Upper lobe of left lung (tissue), 6 donors: ENCODE measurements at places on chromosomes 16 and 17. TPM values are rescaled to one million over a fixed set of nuclear protein-coding genes. Genes with fewer than 3 reads are reported as not detected.

DNA sequence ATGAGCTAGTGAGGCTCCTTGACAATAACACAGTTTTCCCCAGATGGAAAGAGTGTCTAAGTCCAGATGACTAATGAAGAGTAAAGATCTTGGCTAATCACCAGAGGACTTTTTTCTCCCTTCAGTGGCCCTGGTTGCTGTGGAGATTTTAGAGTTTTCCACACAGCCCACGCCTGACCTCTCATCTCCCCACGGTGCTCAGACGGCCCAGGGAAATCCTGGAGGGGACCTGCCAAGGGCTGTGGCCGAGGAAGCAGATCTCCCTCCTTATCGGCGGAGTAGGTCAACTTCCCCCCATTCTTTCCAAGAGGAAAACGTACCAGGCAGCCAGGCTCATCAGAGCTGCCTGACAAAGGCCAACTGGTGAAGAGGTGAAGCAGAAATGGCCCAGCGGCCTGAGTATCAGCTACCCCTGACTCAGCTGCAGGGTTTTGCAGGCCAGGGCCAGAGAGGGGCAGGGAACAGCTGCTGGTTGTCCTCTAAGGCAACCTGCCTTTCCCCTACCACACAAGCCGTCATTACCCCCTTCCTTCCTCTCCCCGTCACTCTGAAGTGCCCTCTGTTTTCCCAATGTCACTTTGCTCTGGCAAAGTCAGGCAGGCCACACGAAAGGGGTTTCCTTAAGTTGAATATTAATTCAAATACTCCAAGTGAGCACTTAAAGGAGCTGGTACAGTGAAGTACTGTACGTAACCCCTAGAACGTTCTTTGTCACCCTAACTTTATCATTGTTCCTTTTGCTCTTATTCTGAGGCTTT is 140.2 kb upstream of the ADAMTS18 start:
- H3K4me3 ChIP-seq, result no peak overlapping the region
- no peak overlapping the region for H3K27ac ChIP-seq
- H3K4me1 ChIP-seq, result peaks cover 9% of the 10 kb centered on the region
- no peaks in the 10 kb centered on the region for H3K27me3 ChIP-seq
- DNase-seq, result peak; percentile 23

GRCh38 chr16:88892065-88892464 is 25.6 kb upstream of the PABPN1L start:
- peak; percentile 75 for DNase-seq
- H3K27ac ChIP-seq, result no peak overlapping the region

TOX3 gene
- 2.6 TPM for total RNA-seq

DNA sequence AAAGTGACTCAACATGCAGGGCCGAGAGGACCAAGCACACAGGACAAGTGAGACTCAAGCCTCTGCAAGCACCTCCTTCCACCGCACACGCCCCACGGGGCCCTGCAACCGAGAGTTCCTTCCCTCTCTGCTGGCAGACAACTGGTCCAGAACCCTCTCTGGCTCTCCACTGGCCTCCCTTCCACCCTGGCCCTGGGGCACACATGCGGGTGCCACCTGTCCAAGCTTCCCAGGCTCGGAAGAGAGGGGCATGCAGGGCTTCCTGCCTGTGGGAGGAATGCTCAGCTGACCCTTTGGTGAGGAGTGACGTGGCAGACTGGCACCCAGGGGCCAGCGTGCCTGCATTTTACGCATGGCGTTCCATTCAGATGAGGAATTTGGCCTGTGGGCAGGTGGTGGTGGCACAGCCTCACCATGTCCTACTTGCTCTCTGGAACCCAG is 59.8 kb downstream of the PIPOX start:
- no peaks in the 10 kb centered on the region for H3K27me3 ChIP-seq
- H3K27ac ChIP-seq, result no peak overlapping the region
- H3K4me1 ChIP-seq, result no peaks in the 10 kb centered on the region
- peaks cover 24% of the 10 kb centered on the region for H3K36me3 ChIP-seq

GRAPL gene
- total RNA-seq, result 2.3 TPM
